ENCODE measurements at places on chromosomes 4 and X.

GRCh38 chr4:61336916-61337315, 136.8 kb downstream of the ADGRL3 start:
- no peak for DNase-seq

GRCh38 chr4:185296665-185297460, 87.5 kb downstream of the SNX25 start:
- DNase-seq = no peak

GRCh38 chr4:81789741-81790399, 318.2 kb upstream of the RASGEF1B start:
- no peak for DNase-seq

DNA sequence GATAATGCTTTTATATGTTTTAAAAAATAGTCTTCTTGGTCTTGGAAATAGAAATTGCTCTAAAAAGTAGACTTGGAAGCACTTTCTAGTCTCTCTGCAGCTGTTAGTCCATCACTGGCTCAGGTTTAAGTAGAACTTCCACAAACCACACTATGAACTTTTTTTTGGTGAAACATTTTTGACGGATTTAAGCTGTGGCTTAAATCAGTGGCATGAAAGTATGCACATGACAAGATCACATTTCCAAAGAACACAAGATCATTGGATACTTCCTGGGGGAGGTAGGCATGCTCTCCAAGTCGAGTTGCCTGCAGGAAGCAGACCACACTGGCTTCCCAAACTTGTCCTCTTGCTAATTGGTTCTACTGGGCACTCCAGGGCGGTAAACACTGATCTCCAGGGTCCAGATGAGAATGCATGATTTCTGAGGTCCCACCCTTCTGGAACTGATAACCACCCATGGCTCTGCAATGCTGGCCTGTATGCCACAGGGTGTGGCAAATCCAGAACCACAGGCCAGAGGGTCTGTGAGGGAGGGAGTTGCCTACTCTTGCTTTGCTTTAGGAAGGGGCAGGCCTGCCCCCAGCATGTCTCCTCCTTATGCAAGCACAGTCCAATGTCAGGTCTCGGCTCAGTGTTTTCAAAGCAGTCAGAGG, 331.9 kb upstream of the SFRP2 start:
- DNase-seq = no peak

DNA sequence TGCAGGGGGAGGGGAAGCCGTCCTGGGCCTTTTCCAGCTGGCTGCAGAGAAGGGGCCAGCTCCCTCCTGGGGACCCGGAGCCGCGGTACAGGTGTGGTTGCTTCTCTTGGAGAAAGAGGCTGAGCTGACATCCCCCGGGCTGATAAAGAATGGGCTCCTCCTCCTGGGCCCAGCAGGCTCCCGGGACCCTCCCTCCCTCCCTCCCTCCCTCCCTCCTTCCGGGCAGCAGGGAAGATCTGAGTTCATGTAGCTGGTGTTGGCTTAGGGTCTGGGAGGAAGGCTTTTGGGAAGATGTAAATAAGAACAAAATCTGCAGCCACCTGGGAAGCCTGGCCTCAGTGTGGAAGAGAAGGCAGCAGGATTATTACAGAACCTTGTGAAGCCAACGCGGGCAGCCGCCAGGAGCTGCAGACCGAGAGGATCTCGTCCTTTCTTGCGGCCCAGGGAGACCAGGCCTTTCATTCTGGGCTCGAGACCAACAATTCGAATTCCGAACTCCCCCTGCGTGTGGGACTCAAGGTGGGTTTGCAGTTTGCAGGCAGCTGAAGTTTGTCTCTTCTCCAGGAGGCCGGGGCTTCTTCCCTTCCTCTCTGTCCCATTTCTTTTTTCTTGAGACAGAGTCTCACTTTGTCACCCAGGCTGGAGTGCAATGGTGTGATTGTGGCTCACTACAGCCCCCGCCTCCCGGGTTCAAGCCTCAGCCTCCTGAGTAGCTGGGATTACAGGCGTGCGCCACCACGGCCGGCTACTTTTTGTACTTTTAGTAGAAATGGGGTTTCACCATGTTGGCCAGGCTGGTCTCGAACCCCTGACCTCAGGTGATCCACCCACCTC, at the start of gene PLCXD1:
Gene PLCXD1, plus strand, starts transcription at position 216 of the 834 bp plus-strand sequence. CDS start 2,807 bp downstream, outside the sequence.
- no peak for DNase-seq

DNA sequence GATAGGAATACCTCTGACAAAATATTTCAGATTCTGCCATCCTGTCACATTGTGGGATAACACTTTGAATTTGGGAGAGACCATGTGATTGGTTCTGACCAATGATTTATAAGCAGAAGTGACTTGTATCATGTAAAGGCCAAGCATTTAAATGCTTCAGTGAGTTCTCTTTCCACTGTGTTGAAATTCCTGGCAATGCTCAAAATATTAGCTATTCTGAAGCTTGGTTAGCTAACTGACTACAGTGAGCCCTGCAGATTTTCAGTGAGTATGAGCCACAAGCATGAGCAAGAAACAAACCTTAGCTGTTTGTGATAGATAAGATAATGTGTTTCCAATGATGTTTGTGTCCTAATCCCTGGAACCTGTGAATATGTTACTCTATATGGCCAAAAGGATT, 562.8 kb upstream of the AADAT start:
- no peak for DNase-seq

DNA sequence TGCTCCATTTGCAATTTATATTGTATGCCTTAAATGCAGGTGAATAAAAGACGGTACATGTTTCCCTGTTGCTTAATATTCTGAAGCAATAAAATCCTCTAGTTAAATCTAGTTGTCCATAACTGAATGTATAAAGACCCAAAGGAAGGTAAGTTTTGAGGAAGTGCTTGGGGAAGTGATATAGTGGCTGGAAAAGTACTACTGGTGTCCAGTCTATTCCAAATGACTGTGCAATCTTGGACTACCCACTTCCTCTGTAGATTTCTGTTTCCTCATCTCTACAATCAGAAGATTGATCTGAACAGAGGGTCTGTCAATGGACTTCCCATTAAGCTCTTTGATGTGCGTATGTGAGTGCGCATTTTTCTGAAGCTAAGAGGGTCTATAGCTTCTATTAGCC, 17.0 kb downstream of the SNCA start:
- no peak for DNase-seq

GRCh38 chr4:108570993-108571569, 49.3 kb upstream of the RPL34 start:
- no peak for DNase-seq

- no peak for DNase-seq
Measured at GRCh38 chr4:72318421-72319170, 250.4 kb downstream of the ADAMTS3 start.

DNA sequence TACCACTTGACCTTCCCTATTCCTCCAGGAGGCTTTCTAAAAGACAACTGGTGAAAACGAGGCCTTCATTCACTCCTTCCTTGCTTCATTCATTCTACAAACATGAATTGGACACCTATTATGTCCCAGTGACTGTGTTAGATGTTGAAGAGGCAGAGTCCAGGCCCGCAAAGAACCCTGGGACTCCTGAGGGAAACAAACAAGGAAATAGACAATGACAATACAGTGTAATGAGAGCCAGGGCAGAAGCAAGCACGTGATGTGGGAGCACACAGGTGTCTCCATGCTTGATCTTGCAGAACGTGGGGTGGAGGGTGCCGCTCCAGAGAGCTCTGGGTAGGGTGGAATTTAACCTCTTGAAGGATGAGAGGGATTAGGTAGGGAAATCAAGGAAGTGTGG, 137.6 kb upstream of the KLF3 start:
- no peak for DNase-seq

GRCh38 chrX:17242470-17242869, 132.5 kb upstream of the NHS start:
- DNase-seq = no peak

DNA sequence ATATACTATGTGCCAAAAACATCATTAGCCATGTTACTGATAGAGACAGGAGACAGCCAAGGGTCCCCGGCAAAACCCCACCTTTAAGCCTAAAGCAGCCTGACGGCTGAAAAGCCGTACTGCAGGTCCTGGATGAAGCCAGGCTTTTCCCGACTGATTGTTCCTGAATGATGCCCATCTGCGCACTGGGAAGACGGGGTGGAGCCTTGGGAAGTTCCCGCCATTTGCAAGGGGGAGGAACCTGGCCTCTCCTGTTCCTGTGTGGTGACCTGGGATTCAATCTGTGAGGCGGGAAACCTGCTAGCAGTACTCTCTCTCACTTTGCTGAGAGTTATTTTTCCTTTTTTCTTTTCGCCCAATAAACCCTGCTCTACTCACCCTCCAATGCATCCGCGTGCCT, 15.1 kb upstream of the CAMK2D start:
- no peak for DNase-seq

GRCh38 chr4:18398661-18399060, 377.1 kb upstream of the LCORL start:
- no peak for DNase-seq

- no peak for DNase-seq
Measured at GRCh38 chr4:3765271-3766035, 732 bp upstream of the ADRA2C start.

- no peak for DNase-seq
Measured at GRCh38 chrX:123924186-123924585, 37.3 kb upstream of the STAG2 start.

DNA sequence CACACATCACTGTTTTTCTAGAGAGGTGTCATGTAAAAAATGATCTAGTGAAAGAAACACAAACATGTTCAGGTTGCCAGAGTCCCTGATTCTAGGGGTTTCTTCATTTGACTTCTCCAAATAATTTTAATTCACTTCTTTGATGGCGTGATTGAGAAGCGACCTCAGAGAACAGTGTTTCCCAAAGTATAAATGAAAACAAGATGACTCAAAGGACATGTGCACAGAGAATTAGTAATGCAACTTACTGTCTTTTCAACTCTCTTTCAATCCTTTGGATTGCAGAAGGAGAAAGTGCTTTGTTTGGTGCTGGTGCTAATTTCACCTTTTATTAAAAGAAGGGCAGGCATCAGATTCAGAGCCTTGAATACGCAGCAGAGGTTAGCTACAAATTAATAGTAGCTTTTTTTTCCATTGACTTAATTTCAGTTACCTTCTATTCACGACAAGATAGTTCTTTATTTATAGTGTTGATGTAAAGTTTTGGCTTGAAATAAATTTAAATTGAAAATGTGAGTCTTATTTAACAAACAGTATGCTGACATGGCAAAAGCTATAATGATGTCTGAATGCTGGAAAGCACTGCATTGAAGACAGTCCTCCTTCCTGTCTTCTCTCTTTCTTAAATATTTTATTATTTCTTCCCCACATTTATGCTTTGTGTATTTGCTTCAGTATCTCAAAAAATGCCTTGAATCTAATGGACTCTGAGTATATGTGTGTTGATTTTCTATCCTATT, 85.1 kb downstream of the SLC10A7 start:
- DNase-seq = no peak

GRCh38 chr4:104592183-104592582, 97.5 kb upstream of the CXXC4 start:
- DNase-seq = no peak

DNA sequence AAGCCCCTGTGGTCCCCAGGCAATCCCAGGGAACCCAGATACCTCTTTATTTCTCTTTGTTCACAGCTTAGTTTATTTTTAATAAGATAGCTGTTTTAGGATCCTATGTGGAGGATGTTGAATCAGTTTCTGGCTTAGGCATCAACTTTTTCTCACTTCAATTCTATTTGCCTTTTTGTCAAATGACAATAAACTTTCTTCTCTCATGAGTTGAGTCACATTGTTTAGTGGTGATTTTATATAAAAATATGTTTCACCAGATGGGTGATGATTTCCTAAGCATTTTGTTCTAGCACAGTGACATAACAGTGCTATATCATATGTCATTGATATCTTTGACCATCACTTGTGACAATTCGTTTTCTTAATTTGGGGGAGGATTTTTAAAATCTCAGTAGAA, 198.1 kb upstream of the PUDP start:
- DNase-seq = no peak

- no peak for DNase-seq
Measured at GRCh38 chr4:71472946-71473345, 134.1 kb downstream of the SLC4A4 start.

DNA sequence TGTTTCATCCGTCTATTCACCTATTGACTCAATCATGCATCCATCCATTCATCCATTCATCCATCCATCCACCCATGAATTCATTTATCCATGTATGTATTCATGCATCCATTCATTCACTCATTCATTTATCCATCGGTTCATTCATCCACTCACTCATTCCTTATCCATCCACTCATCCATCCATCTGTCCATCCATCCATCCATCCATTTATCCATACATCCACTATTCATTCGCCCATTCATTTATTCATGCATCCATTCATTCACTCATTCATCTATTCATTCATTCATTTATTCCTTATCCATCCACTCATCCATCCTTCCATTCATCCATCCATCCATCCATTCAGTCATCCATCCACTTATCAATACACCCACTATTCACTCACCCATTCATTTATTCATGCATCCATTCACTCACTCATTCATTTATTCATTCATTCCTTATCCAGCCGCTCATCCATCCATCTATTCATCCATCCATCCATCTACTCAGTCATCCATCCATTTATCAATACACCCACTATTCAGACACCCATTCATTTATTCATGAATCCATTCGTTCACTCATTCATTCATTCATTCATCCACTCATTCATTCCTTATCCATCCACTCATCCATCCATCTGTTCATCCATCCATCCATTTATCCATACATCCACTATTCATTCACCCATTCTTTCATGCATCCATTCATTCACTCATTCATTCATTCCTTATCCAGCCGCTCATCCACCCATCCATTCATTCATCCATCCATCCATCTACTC, 11.2 kb downstream of the P2RY8 start:
- no peak for DNase-seq

- DNase-seq = no peak
Measured at GRCh38 chr4:688854-689681, at the start of gene SLC49A3. TSS of gene SLC49A3 (minus strand) at chr4:689151. CDS start at chr4:689127, 24 bp downstream.

- DNase-seq = no peak
Measured at GRCh38 chr4:31375936-31376335, 655.8 kb downstream of the PCDH7 start.

GRCh38 chrX:56986138-56986537, 9.2 kb downstream of the SPIN3 start:
- no peak for DNase-seq

DNA sequence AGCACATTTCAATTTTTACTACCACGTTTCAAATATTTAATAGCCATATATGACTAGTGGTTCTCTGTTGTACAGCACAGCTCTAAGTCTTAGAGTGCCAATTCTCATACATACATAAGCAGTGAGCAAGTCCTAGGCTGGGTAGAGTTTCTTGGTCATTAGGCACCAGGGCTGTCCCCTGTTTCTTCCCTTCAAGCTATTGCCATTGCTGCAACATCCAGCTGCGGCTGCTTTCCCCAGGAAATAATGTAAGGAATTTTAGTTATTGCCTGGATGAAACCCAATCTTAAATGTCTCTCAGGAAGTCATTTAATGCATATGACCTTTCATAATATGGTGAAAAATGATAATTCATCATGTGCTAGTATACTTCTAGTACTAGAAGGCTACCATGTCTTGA, 74.1 kb upstream of the PPP3CA start:
- no peak for DNase-seq

DNA sequence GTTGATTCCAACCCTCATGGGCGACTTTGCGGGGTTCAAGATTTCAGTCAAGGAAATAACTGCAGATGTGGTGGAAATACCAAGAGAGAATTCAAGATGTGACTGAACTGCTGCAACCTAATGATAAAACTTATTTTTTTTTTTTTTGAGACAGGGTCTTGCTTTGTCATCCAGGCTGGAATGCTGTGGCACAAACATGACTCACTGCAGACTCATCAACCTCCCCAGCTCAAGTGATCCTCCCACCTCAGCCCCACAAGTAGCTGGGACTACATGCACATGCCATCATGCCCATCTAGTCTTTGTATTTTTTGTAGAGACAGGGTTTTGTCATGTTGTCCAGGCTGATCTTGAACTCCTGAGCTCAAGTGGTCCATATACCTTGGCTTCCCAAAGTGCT, 19.5 kb upstream of the WDFY3 start:
- DNase-seq = no peak
